Stimulated activated CD4-positive, alpha-beta T cell treated with anti-CD3 and anti-CD28 coated beads, Interleukin-12 subunit alpha, Interleukin-12 subunit beta, amount 100 ng/mL, for 48 hours (primary cell): ENCODE measurements at places on chromosomes 5 and 9.

GRCh38 chr5:149759986-149760853 is 30.1 kb downstream of the PPARGC1B start:
- no peak for DNase-seq

GRCh38 chr5:141772281-141772680 is 90.3 kb upstream of the ARAP3 start:
- DNase-seq: no peak

- DNase-seq: no peak
Measured at GRCh38 chr5:153476767-153477166, 13.7 kb upstream of the GRIA1 start.

DNA sequence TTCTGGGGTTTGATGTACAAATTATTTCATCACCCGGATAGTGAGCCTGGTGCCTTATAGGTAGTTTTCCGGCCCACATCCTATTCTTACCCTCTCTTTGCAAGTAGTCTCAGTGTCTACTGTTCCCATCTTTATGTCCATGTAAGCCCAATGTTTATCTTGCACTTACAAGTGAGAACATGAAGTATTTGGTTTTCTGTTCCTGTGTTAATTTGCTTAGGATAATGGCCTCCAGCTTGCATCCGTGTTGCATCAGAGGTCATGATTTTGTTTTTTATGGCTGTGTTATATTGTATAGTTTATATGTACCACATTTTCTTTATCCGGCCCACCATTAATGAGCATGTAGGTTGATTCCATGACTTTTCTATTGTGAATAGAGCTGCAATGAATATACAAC is 136.5 kb downstream of the PRR16 start:
- DNase-seq: no peak

GRCh38 chr5:163770625-163771024 is 265.2 kb downstream of the MAT2B start:
- no peak for DNase-seq

GRCh38 chr9:98191671-98192502 is 550 bp downstream of the CORO2A start:
- DNase-seq: no peak

DNA sequence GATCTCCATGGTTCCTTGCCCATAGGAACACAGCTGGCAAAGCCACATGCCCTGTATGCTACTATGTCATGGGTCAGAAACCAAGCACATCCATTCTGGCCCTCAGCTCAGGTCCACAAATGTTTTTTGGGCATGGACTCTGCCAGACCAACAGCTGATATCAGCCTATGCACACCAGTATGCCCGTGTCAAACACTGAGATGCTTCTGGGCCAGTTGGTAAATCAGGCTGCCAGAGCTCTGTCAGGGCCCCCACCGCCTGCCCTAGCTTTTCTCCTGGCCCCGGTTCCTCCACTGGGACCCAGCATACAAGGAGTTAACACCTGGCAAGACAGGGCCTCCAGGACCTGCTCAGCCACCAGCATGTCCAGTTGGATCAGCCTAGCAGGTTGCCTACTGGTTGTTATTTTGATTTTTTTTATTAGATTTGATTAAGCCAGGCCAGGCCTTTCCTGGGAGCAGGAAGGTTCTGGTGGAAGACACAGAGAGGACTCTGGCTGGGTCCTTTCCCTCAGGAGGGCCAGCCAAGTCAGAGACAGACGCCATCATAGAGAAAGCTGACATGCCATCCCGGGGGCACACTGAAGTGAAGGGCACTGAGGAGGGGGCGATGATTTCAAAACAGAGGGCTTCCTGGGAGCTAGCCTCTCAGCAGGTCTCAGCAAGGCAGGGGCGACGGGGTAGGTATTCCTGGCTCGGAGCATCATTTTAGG is 65.8 kb downstream of the TSTD2 start:
- DNase-seq: no peak

GRCh38 chr5:313806-314376 is 7.6 kb upstream of the AHRR start:
- DNase-seq: no peak

GRCh38 chr5:113039934-113040285 is 63.3 kb downstream of the DCP2 start:
- no peak for DNase-seq

DNA sequence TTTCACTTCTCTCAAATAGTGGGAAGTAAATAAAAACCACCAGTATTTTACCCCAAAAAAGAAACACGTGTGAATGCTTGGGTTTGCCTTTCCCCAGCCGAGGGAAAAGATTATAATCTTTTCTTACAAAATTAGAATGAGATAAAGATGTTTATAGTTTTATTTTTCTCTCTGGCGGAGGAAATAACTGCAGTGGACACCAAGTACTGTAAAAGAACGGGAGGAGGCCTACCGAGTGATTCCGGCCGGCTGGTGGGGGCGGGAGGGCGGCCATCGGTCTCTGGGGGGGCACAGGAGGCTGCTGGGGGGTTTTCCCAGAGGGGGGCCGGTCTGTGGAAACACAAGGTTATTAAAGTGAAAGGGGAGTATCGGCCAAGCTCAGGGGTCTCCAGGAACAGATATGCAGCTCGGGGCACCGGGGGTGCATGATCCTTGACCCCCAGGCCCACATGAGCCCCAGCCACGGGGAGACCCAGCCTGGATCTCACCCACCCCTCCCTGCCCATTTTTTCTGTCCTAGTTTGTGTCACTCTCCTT is 29.4 kb downstream of the LCP2 start:
- no peak for DNase-seq

DNA sequence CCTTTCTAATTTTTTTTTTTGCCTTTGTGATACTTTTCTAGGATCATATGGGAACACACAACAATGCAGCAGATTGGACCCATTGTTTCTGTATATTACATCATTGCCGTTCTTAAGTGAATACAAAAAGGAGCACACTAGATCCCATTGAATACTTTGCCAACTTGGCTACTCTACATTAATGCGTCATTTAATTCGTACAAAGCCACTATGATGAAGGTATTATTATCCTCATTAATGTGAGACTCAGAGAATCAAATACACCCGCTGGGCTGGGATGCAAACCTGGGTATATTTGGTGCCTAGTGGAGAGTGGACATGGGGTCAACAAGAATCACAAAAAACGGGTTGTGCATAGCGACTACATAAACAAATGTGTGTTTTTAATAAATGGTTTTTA is 31.9 kb downstream of the OR2K2 start:
- DNase-seq: no peak

- no peak for DNase-seq
Measured at GRCh38 chr9:78031444-78031892, at the start of gene GNAQ. Gene GNAQ (minus strand): TSS chr9:78031811. CDS start chr9:78031235, 576 bp downstream.

- no peak for DNase-seq
Measured at GRCh38 chr5:96381526-96381925, 51.5 kb downstream of the PCSK1 start.

DNA sequence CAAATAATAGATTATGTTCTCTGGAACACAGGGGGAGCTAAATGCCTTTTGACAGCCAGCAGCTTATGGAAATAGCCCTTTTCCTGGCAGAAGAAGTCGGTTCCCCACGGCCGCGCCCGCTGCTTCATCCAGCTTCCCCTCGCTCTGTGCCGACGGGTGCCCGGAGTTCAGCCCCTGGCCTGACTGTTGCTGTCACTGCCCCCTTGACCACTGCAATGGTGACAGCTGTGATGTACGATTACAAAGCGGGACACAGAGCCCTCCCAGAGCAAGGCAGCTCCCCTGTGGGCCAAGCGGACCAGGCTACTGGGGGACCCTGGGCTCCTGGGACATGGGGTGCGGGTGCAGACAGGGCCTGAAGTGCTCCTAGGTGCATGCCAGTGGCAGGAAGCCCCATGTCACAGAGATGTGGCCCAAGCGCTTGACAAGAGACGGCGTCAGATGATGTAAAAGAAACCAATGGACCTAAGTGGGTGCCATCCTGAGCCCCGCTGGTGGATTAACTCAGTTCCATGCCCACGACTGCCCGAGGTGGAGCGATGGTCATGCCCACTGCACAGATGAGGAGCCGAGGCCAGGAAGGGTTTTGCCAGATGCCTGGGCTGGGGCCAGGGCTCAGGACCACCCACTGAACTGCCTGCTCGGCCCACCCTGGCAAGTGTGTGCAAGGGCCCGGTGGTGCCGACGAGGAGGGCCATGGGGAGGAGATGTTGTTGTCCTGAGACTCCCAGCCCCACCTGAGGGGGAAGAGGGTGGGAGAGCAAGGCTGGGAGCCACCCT is 13.2 kb upstream of the CLPTM1L start:
- DNase-seq: no peak

GRCh38 chr5:149450199-149450598 is 71.1 kb upstream of the IL17B start:
- no peak for DNase-seq

- DNase-seq: no peak
Measured at GRCh38 chr5:21121213-21121612, 1133.2 kb upstream of the CDH18 start.

DNA sequence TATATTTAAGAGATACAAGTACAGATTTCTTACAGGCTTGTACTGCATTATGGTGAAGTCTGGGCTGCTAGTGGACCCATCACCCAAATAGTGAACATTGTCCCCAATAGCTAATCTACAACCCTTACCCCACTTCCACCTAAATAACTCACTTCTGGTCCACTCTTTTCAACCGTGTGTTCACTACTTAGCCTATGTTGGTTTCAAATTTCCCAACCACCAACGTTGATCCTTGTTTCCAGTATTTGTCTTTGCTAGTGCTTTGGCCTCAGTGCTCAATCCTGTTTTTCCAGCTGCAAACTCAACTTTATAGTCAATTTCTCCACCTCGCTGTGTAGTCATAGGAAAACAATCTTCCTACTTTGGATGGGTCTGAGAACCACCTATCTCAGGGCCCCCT is 45.3 kb upstream of the TTC39B start:
- no peak for DNase-seq

GRCh38 chr5:72523960-72524582 is 16.9 kb upstream of the ZNF366 start:
- no peak for DNase-seq

DNA sequence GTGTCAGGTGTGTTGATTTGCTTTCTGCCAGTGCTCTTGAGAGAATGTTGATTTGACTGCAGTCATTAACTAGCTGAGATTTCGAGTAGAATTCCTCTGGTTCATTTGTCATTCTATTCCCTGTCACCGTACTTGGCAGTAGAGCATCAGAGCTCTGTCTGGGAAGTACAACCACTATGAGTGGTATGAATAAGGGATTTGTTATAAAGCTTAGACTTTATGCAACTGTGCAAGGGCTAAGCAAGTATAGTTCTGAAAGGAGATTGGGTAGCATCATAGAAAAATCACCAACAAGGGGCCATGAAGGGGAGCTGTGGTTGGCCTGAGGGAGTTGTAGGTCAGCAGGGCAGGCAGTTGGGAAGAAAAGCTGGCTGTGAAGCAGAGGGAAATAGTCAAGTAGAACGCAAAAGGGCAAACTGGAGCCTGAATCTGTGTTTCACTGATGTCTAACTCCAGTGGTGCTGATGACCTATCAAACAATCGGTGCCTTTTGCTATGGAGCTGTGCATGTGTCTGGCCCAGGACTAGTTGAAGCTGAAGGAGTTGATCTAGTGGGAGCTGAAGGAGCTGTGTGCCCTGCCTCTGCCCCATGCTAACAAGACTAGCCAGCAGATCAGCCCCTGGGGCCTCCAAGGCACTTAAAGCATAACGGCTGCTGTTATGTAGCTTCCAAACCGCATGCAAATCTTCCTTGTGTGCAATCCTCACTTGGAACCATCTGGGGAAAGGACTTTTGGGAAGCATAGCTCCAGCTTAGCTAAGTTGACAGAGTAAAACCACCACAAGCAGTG is 110.0 kb downstream of the SLC28A3 start:
- DNase-seq: no peak

- DNase-seq: no peak
Measured at GRCh38 chr9:114086009-114086408, 7.9 kb upstream of the AMBP start.

GRCh38 chr9:27125936-27126335 is 16.9 kb downstream of the TEK start:
- DNase-seq: no peak

GRCh38 chr5:11502783-11503182 is 401.5 kb downstream of the CTNND2 start:
- DNase-seq: no peak

DNA sequence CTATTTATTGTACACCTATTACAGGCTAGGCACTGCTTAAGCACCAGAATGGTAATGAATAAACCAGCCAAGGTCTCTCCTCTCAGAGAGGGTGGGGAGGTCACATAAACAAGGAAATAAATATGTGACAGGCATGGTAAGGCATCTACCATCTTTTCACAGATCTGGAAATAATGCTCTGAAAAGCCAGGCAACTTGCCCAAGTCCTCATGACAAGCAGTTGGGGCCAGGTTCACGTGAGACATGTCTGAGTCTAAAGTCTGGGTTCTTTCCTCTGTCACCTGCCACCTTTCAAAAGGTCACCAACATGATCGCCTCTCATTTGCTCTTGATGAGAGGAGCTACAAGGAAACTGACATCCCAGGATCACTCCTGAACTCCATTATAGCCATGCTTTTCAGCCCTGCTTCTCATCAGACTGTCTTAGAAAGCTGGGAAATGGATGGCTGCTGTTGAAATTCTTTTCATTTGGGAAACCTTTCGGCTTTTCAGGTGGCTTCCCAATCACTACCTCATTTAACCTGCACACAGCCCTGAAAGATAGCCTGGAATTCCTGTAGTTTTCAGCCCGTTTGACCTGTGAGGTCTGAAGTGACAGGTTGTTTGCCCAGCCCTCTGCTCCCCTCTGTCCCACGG is 123.1 kb downstream of the CRB2 start:
- no peak for DNase-seq

DNA sequence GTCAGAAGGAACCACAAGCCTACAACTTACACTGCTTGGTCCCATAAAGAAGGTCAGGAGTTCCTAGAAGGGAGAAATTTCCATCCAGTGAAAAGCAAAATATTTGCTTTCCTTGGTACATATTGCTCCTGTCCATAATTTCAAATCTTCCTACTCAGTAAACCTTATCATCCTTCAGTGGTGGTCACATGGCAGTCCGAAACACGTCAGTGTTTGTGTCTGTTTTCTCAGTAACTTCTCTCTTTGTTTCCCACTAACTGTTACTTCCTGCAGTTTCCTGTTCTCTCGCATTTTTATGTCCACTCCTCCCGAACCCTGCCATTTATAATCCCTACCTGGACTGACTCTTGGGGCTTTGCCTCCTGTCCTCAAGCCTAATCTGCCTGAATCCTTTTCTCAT is 129.1 kb downstream of the FANCC start:
- no peak for DNase-seq

DNA sequence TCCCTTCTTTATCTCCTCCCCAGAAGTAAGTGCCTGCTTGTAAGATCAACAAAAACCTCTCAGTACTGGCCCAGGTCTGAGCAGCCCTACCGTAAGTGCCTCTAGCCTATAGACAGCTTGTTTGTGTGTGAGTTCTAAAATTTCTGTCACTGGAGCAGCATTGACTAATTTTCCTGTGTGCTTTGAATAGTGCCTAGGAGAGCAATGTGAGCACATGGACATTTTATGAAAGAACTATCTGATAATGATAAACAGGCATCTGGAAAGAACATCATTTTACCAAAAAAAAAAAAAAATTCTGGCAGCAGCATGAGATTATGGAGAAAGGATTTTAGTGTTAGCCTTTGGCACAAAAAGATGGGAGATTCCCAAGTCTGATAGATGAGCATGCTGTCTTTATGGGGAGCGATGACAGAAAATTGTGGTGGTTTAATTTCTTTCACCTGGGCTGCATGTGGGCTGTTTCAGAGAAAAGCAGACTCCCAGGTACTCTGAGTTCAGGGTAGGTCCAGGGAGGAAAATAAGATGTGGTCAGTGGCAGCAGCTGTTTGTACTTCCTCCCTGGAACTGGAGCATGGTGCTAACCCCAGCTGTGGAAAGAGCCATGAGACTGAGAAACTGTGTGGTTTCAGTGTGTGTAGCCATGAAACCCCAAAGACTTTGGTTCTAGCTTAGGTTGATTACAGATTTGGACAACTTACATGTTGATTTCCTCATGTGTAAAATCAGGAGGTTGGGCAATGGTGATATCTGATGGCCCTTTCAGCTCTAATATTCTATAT is 419.9 kb downstream of the NTRK2 start:
- DNase-seq: no peak
